ENCODE measurements at places on chromosomes 1 and 21. TPM values are rescaled to one million over a fixed set of nuclear protein-coding genes. Genes with fewer than 3 reads are reported as not detected.

MNDA gene
- total RNA-seq = not detected

OPRD1 gene
- not detected for total RNA-seq

ANKRD35 gene
- not detected for total RNA-seq

IL24 gene
- total RNA-seq = not detected

CFHR5 gene
- not detected for total RNA-seq

GRCh38 chr1:69567652-69568420 lies at the start of gene LRRC7:
Gene LRRC7, plus strand, starts transcription at chr1:69567922. Its CDS starts 718 bp downstream, at chr1:69568640.
- peaks cover 20% of the 10 kb centered on the region for H3K4me1 ChIP-seq
- H3K27ac ChIP-seq = peak within 1 kb of the TSS; percentile 56
- peak within 1 kb of the TSS; percentile 58 for H3K4me3 ChIP-seq
- H3K36me3 ChIP-seq = no peaks in the 10 kb centered on the region
- no peak for DNase-seq
- peaks cover 72% of the 10 kb centered on the region for H3K27me3 ChIP-seq

GRCh38 chr1:71641903-71642302 lies 561.1 kb upstream of the ZRANB2 start:
- H3K4me3 ChIP-seq = no peak overlapping the region
- DNase-seq = no peak
- H3K27me3 ChIP-seq = no peaks in the 10 kb centered on the region
- no peaks in the 10 kb centered on the region for H3K4me1 ChIP-seq
- no peaks in the 10 kb centered on the region for H3K36me3 ChIP-seq

GRCh38 chr1:119294722-119295121 lies 73.9 kb upstream of the HAO2 start:
- no peaks in the 10 kb centered on the region for H3K27me3 ChIP-seq
- no peak overlapping the region for H3K27ac ChIP-seq
- H3K4me1 ChIP-seq = no peaks in the 10 kb centered on the region
- no peak overlapping the region for H3K4me3 ChIP-seq

DNA sequence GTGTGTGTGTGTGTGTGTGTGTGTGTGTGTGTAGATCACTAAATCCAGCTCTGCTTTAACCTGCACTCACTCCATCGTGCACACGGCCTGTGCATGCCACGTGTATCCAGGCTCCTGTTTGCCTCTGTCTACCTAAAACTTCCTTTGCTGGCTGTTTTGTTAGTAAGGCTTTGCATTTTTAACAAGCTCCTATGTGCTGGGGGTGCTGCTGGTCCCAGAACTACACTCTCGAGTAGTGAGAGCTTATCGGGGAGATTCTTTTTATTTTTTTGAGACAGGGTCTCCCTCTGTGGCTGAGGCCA lies 596 bp upstream of the TCEA3 start:
- peaks cover 39% of the 10 kb centered on the region for H3K4me1 ChIP-seq
- H3K27me3 ChIP-seq = no peaks in the 10 kb centered on the region
- DNase-seq = no peak
- H3K27ac ChIP-seq = peak overlapping the region; percentile 92
- H3K36me3 ChIP-seq = no peaks in the 10 kb centered on the region

DNA sequence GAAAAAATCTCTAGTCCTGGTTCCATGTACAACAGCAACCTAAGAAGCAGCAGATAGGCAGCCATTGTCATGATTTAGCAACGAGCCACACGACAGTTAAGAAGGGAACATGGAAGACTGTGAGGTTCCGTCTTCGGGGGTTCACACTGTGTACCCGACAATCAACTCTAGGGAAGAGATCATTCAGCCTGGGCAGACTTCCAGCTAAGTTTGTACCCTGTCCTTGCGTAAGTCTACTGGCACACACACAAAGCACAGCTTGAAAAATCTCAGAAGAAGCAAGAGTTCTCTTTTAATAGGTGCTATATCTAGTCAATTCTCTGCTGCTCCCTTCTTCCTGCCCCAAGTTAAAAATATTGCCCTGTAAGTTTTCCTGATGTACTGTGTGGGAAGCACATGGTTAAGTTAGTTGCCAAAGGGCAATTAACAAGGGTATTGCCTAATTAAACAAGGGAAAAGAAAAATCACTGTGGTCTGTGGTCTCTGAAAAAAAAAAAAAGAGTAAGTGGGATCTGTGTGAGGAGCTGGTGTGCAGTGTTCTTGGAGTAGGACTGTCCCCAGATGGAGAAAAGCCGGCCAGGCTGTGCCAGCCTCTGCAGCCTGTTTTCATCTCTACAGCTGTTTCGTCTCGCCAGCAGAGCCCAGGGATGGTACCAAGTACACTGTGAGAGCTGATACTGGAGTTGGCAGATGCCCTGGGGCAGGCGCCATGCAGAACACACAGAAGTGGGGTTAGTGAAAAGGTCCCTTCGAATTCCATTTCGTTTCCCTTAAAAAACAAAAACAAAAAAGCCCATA lies 6.4 kb upstream of the MYBPHL start:
- no peak overlapping the region for H3K4me3 ChIP-seq
- no peak overlapping the region for H3K27ac ChIP-seq
- no peak for DNase-seq
- peaks cover 30% of the 10 kb centered on the region for H3K36me3 ChIP-seq

GRCh38 chr1:3431266-3431665 lies 23.2 kb upstream of the ARHGEF16 start:
- DNase-seq = no peak
- H3K4me3 ChIP-seq = no peak overlapping the region
- no peak overlapping the region for H3K27ac ChIP-seq

DNA sequence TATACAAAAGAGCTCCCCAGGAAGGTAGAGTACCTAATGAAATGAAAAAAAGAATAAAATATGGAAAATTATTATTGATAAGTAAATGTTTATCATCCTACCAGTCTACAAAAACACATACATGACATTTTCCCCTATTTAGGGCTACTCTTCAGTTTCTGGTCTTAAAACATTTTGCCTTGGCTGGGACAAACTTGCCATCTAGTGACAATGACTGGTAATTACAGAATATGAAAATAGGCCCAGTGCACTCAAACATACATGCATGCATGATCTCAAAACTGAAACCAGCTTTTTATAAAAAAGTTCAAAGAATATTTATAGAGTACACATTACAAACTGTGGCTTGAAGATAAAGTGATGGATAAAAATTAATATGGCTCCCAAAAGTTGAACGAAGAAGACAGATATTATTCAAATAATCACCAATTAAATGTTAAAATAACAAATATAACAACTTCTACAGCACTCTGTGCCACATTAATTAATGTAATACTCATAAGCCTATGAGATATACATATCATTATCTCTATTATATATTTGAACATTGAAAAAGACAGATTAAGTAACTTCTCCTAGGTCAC lies 10.5 kb upstream of the RNPC3 start:
- H3K4me3 ChIP-seq = no peak overlapping the region
- DNase-seq = no peak
- no peaks in the 10 kb centered on the region for H3K36me3 ChIP-seq
- no peaks in the 10 kb centered on the region for H3K27me3 ChIP-seq
- H3K27ac ChIP-seq = no peak overlapping the region

DNA sequence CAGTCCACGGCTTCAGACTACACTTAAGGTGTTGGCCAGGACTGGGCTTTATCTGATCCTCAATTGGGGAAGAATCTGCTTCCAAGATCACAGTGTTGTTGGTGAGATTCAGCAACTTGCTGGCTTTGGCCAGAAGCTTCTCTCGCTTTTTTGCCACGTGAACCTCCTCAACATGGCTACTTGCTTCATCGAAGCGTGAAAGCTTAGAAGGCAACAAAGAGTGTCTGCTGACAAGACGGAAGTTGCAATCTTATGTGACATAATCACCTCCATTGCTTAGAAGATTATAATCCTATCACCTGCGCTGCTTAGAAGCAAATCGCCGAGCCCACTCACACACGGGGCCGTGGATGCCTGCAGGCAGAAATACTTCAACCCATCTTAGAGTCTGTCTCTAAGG lies 10.4 kb upstream of the ITPKB start:
- H3K27me3 ChIP-seq = no peaks in the 10 kb centered on the region
- no peak overlapping the region for H3K4me3 ChIP-seq
- no peak overlapping the region for H3K27ac ChIP-seq
- no peaks in the 10 kb centered on the region for H3K4me1 ChIP-seq
- no peak for DNase-seq

- peaks cover 30% of the 10 kb centered on the region for H3K27me3 ChIP-seq
- no peaks in the 10 kb centered on the region for H3K36me3 ChIP-seq
- DNase-seq = peak; percentile 45
- no peaks in the 10 kb centered on the region for H3K4me1 ChIP-seq
These were observed at the start of gene KANK4 for GRCh38 chr1:62318756-62319544. Gene KANK4, minus strand, starts transcription at chr1:62319434. Its CDS starts 37,870 bp downstream, at chr1:62281564.

- no peak overlapping the region for H3K4me3 ChIP-seq
- no peak overlapping the region for H3K27ac ChIP-seq
- H3K27me3 ChIP-seq = no peaks in the 10 kb centered on the region
- H3K36me3 ChIP-seq = no peaks in the 10 kb centered on the region
- peaks cover 3% of the 10 kb centered on the region for H3K4me1 ChIP-seq
These were observed 56.2 kb downstream of the ST3GAL3 start for GRCh38 chr1:43763497-43763973.

DNA sequence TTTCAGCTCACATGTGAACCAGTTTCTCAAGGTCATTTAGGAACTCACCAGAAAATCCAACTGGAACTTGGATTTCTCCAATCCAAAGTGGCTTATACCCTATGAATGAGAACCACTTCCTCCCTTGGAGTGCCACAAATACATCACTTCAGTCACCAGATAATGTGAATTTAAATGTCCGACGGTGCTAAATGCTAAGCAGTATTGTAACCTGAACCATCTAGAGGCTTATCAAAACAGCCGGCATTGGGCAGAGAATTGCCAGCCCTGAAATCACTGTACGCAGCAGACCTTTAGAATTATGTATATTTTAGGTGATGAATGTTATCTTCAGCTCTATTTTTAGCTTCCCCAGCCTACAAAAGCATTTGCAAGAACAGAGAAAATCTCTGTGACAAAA lies 76.8 kb upstream of the COX20 start:
- no peaks in the 10 kb centered on the region for H3K36me3 ChIP-seq
- H3K4me1 ChIP-seq = no peaks in the 10 kb centered on the region
- H3K27ac ChIP-seq = no peak overlapping the region
- H3K4me3 ChIP-seq = no peak overlapping the region
- DNase-seq = no peak

DNA sequence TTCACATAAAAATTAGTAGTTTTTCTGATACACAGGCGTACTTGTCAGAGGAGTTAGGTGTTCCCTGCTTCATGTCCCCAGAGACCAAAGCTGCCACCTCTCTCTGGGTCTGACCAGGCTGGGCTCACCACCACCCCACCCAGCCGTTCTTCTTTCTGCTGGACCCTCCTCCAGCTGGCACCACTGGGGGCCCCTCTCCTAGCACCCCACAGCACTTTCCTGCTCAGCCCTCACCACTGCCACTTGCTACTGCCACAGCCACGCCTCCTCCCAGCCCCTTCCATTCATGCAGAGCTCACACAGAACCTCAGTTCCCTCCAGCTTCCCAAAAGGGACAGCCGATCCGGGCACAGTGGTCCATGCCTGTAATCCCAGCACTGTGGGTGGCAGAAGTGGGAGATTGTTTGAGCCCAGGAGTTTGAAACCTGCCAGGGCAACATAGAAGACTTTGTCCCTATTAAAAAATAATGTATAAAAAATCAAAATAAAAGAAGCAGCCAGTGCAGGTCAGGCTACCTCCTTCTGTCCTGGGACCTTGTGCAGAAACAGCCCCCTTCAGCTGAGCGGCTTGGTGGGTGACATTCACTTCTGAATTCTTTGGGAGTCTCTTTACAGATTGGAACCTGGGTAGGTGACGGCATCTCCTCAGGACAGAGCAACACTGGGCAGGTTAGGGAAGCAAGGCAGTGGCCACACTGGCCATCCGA lies 208.3 kb downstream of the TOMM20 start:
- no peaks in the 10 kb centered on the region for H3K27me3 ChIP-seq
- H3K36me3 ChIP-seq = no peaks in the 10 kb centered on the region
- peak overlapping the region; percentile 84 for H3K27ac ChIP-seq
- no peak overlapping the region for H3K4me3 ChIP-seq

- H3K36me3 ChIP-seq = no peaks in the 10 kb centered on the region
- peak; percentile 34 for DNase-seq
- peak overlapping the region; percentile 97 for H3K27ac ChIP-seq
- H3K4me3 ChIP-seq = peak overlapping the region; percentile 99
- no peaks in the 10 kb centered on the region for H3K27me3 ChIP-seq
These were observed 526 bp downstream of the TPR start for GRCh38 chr1:186374303-186375151.

GRCh38 chr1:11893907-11894251 lies 32.3 kb downstream of the KIAA2013 start:
- no peak overlapping the region for H3K27ac ChIP-seq
- H3K27me3 ChIP-seq = peaks cover 52% of the 10 kb centered on the region
- H3K36me3 ChIP-seq = no peaks in the 10 kb centered on the region

DNA sequence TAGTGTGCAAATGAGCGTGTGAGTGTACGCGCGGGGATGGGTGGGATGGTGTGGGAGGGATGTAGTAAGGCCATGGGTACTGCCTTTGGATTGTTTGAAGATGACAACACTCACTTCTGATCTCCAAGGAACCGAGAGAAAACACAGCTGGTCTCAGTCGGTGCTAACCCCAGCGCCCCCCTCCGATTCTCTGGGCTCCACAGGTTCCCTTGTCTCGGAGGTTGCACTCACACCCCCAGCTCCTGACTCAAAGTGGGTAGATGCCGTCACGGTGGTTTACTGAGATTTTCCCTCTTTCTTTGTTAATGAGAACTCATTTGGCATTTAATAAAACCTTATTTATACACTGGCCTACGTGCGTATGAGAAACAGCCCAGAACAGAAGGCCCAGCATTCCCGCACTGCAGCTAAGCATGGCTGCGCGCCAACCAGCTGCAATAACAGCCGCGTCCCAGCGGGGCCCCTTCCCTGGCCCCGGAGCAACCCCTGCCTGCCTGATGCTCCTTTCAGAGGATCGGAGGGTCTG lies 25.8 kb downstream of the ABCA4 start:
- no peaks in the 10 kb centered on the region for H3K36me3 ChIP-seq
- no peak overlapping the region for H3K4me3 ChIP-seq
- no peaks in the 10 kb centered on the region for H3K27me3 ChIP-seq
- DNase-seq = peak; percentile 46
- peaks cover 12% of the 10 kb centered on the region for H3K4me1 ChIP-seq

GRCh38 chr1:178684542-178685000 lies 40.5 kb upstream of the RALGPS2 start:
- no peak overlapping the region for H3K27ac ChIP-seq
- H3K36me3 ChIP-seq = no peaks in the 10 kb centered on the region
- no peak overlapping the region for H3K4me3 ChIP-seq
- no peaks in the 10 kb centered on the region for H3K4me1 ChIP-seq

- no peaks in the 10 kb centered on the region for H3K4me1 ChIP-seq
- no peaks in the 10 kb centered on the region for H3K36me3 ChIP-seq
- no peak overlapping the region for H3K4me3 ChIP-seq
- DNase-seq = no peak
These were observed 259.2 kb downstream of the FMN2 start for GRCh38 chr1:240350910-240351331.
